Cardiac septum (tissue), 1 donor: ENCODE measurements at places on chromosomes 11 and 22. TPM values are rescaled to one million over a fixed set of nuclear protein-coding genes. Genes with fewer than 3 reads are reported as not detected.
A peak's percentile ranks its signal among the peaks of the same experiment; 100 is the strongest.

GRCh38 chr11:129639300-129639699 lies 176.3 kb upstream of the TMEM45B start:
- no peak for DNase-seq

- DNase-seq, result no peak
Measured at GRCh38 chr22:35883031-35883620, 145.5 kb downstream of the RBFOX2 start.

GRCh38 chr11:67592880-67593564 lies 9.4 kb downstream of the GSTP1 start:
- no peak for DNase-seq

DNA sequence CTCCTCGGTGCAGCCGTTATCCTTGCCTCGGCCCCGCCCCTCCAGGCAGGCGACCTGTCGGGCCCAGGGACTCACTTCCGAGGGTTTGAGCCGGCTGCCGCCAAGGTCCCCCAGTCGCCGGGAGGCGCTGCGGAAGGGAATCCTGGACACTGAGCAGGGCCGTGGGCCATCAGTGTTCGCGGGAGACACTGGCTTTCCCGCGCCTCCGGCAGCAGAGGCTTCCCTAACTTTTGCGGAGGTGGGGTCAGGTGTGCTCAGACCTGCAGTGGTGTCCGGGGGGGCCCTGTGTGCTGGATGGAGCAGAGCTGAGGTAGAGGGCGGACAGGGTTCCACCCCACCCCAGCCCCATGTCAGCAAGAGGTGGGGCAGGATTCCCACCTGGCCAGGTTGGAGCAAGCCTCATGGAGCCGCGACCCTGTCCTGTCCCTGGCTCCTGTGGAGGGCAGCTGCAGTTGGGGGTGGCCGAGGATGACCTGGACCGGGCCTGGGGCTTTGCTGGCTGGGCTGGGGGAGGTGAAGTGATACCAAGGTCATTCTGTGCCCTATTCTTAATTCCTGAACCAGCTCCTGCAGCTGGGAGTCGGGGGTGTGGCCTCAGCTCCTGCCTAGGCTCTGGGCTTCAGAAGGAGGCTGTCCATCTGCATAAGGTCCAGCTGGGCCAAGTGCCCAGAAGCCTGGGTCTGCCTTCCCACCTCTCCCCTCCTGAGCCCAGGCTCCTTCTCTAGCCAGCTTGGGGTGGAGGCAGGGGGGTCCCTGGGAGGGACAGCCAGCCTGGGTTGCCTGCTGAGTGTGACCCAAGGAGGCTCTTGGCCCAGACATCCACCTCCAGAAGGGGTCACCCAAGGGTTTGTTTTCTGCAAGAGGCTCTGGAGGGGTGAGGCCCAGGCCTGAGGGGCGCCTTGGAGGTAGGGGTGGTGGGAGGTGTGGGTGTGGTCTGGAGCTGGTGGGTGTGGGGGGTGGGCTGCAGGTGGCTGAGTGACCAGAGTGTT lies 8.4 kb downstream of the TSPAN4 start:
- no peak for DNase-seq

- DNase-seq, result peak; percentile 82
Measured at GRCh38 chr22:24969560-24970301, 17.2 kb downstream of the KIAA1671 start.

DNA sequence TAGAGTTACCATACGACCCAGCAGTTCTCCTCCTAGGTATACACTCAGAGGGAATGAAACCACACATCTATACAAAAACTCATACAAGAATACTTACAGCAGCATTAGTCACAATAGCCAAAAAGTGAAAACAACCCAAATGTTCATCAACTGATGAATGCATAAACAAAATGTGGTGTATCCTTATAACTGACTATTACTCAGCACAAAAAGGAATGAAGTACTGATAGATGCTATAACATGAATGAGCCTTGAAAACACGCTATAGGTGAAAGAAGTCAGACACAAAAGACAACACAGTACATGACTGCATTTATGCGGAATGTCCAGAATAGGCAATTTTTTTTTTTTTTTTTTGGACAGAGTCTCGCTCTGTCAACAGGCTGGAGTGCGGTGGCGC lies 23.1 kb downstream of the NCAPD3 start:
- no peak for DNase-seq

GRCh38 chr11:111731821-111732220 lies 34.4 kb downstream of the PPP2R1B start:
- no peak for DNase-seq

GRCh38 chr11:102788334-102788995 lies 8.0 kb upstream of the MMP10 start:
- DNase-seq, result no peak

- peak; percentile 55 for DNase-seq
Measured at GRCh38 chr22:48306284-48306683, 1521.4 kb downstream of the BRD1 start.

DNA sequence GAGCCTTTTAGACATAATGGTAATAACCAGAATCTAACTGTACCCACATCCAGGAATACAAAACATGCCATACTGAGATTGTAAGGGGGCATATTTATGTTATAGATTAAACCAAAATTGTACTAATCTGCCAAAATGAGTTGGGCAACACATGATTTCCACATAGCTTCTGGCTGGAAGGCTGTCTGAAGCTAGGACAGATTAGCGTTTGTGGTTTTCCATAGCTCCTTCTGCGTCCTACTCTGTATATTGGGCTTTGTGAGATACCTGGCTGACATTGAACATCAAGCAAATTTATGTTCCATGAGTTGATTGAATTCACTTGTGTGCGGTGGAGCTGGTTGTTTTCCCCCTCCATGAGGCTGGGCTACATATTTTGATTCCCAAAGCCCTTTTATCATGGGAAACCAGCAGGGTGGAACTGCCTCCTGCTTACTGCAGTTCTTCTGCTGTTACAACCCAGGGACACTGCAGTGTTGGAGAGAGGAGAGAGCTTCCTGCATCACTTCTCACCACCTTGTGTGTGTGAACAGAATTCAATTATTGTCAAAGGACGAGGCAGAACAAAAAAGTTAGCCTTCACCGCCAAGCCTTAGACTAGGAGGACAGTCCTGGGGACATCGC lies 114.9 kb downstream of the C11orf91 start:
- DNase-seq, result no peak

- DNase-seq, result no peak
Measured at GRCh38 chr11:96107143-96107824, 183.4 kb upstream of the MTMR2 start.

DNA sequence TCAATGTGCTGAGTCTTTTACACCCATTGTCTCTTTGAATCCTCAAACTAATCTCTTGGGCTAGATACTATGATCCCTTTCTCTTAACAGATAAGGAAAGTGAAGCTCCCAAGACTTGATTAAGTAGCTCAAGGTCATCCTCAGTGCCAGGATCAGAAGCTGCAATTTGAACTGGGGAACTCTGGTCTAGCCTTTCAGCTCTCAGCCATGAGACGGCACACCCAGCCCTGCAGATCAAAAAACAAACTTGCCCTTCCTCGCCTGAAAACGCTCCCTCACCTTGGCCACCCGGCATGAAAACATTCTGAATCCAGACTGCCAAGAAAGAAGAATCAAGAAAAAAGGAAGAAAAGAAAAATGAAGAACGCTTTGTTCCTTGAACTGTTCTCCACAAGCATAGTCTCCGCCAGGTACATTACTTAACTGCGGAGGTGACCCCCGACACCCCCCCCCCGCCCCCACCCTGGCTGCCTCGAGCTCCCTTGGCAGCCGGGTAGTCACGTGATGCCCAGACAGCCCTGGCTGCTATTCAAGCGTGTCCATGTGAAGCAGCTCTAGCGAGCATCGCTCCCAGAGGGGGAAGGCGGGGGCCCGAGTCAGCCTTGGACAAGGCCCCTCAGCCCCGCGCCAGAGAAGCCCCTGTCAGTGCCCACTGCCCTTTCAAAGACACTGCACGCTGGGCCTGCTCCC lies 451.2 kb downstream of the MIAT start:
- no peak for DNase-seq

- DNase-seq, result peak; percentile 98
Measured at GRCh38 chr22:17084554-17085276, at the start of gene IL17RA. TSS of gene IL17RA (plus strand) at chr22:17085000. CDS start at chr22:17085092, 92 bp downstream.

GRCh38 chr22:17137861-17138425 lies 16.8 kb upstream of the TMEM121B start:
- DNase-seq, result no peak

DNA sequence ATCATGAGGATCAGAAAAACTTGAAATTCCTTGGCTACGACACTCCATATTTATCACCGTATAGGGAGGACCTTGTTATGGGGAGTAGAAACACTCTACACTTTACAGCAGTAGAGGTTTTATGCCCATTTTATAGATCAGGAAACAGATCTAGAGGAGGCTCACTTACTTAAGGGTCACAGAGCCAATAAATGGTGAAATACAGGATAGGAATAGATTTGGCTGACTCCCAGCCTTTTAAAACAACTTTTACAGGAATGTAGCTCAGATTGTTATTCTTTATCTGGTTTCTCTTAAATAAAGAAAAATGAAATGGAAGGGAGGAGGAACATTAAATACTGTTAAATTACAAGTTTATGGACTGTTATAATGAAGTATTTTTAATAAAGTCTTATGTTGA lies 14.8 kb downstream of the FBXO7 start:
- no peak for DNase-seq

MRGPRX3 gene
- total RNA-seq, result not detected

NCF4 gene
- 6.1 TPM for total RNA-seq

C11orf42 gene
- not detected for total RNA-seq

CSF2RB gene
- total RNA-seq, result 4.9 TPM

SEPTIN3 gene
- not detected for total RNA-seq

TTLL8 gene
- total RNA-seq, result not detected

ART5 gene
- 1.4 TPM for total RNA-seq

CADM1 gene
- total RNA-seq, result 36.0 TPM

ANO1 gene
- 18.4 TPM for total RNA-seq

PLAAT5 gene
- total RNA-seq, result 0.32 TPM

IFITM1 gene
- total RNA-seq, result 123 TPM

CECR2 gene
- 4.9 TPM for total RNA-seq

SLC22A25 gene
- total RNA-seq, result not detected
